ENCODE measurements at places on chromosomes 1 and 21.
A peak's percentile ranks its signal among the peaks of the same experiment; 100 is the strongest.

- DNase-seq, result peak; percentile 81
Measured at GRCh38 chr1:12179111-12179519, 12.3 kb downstream of the TNFRSF1B start.

DNA sequence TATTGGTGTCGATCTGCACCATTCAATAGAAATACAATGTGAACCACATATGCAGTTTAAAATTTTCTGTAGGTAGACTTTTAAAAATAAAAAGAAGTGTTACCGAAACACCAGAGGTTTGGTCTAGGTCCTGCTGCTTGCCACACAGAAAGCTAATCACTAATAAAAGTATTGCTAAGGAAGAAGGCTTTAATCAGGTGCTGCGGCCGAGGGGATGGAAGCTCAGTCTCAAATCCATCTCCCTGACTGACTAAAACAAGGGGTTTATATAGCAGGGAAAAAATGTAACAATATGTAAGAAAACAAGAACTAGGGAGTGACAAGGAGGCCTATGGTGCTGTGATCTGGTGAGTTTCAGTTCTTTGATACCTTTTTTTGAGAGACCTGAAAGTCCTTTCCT lies 99.3 kb downstream of the XPR1 start:
- DNase-seq, result no peak

GRCh38 chr1:215672482-215672881 lies 105.4 kb downstream of the KCTD3 start:
- DNase-seq, result no peak

DNA sequence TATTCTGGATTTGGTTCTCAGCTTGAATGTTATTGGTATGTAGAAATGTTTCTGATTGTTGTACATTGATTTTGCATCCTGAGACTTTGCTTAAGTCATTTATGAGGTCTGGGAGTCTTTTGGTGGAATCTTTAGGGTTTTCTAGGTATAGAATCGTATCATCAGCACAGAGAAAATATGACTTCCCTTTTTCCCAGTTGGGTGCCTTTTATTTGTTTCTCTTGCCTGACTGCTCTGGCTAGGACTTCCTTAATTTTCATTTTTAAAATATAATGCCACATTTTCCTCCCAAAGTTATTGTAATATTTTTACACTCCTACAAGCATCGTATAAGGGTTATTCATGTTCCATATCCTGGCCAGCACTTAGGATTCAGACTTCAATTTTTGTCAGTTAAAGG lies 111.1 kb downstream of the FNBP1L start:
- no peak for DNase-seq

GRCh38 chr1:32208891-32209328 lies at the start of gene DCDC2B:
Gene DCDC2B, plus strand, starts transcription at chr1:32209089. Its CDS starts 5 bp downstream, at chr1:32209094.
- no peak for DNase-seq

DNA sequence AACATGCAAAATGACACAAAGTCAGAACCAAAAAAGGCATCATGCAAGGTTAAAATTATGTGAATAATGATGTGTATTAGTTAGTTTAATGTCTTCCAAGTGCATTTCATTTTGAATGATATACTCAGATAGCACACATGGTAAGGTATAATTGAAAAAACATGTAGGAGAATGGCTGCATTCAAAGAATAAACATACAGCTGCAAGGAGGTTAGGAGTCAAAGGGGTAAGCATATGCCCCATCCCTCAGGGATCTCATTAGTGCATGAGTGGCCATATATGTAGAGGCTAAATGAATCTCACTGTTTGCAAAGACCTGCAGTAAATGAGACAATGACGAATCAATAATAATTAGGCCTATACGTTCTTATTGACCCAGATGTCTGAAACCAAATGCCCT lies 179.7 kb upstream of the HOOK1 start:
- no peak for DNase-seq

GRCh38 chr1:25537153-25537831 lies 6.1 kb upstream of the LDLRAP1 start:
- DNase-seq, result no peak

- DNase-seq, result peak; percentile 13
Measured at GRCh38 chr1:53450225-53450624, 9.0 kb upstream of the DMRTB1 start.

GRCh38 chr1:59482986-59483385 lies 186.1 kb downstream of the FGGY start:
- no peak for DNase-seq

- DNase-seq, result no peak
Measured at GRCh38 chr1:241972703-241973369, 15.3 kb downstream of the BECN2 start.

DNA sequence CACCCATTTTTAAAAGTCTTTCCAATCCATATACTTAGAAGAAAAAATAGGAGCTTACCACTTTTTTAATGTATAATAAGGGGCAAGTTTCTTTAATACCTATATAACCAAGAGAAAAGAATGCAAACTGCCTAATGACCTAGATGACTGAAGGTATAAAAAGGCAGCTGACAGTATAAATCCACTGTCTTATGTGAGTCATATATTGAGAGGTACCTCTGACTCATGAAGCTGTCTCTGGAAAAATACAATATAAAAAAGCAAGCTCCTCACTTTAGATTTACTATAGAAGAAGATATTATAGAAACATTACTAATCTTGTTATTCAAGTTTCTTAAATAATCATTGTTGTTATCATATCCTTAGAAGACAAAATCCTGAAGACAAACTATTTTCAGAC lies 144.2 kb downstream of the VAV3 start:
- no peak for DNase-seq

DNA sequence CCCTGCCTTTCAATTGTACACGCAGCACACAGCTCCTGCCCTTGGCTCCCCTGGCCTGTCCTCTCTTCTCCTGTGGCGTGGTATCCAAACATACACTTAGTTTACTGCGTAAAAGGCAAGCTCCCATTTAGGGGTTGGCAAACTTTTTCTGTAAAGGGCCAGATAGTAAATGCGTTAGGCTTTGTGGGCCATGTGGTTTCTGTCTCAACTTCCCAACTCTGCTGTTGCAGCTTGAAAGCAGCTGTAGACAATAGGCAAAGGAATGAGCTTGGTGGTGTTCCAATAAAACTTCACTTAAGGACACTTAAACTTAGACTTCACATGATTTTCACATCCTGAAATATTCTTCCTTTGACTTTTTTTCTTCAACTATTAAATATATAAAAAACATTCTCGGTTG lies 63.3 kb downstream of the RHOU start:
- no peak for DNase-seq

GRCh38 chr21:29264721-29265120 lies 34.0 kb upstream of the BACH1 start:
- no peak for DNase-seq

GRCh38 chr1:197944485-197944884 lies 27.3 kb downstream of the LHX9 start:
- no peak for DNase-seq

DNA sequence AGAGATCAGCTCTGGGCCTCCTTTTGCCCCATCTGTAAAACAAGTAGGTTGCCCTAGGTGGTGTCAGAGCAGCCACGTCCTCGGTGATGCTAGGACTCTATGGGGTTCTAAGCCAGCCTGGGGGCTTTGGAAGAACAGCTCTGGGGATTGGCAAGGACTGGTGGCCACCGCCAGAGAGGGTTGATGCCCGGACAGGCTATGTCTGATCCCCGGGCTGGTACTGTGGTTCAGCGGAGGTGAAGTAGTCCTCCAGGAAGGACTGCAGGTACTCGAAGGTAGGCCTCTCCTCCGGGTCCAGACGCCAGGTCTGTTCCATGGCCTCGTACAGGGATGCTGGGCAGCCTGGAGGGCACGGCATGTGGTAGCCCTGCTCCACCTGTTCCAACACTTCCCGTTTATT lies 8.8 kb upstream of the AHDC1 start:
- no peak for DNase-seq

DNA sequence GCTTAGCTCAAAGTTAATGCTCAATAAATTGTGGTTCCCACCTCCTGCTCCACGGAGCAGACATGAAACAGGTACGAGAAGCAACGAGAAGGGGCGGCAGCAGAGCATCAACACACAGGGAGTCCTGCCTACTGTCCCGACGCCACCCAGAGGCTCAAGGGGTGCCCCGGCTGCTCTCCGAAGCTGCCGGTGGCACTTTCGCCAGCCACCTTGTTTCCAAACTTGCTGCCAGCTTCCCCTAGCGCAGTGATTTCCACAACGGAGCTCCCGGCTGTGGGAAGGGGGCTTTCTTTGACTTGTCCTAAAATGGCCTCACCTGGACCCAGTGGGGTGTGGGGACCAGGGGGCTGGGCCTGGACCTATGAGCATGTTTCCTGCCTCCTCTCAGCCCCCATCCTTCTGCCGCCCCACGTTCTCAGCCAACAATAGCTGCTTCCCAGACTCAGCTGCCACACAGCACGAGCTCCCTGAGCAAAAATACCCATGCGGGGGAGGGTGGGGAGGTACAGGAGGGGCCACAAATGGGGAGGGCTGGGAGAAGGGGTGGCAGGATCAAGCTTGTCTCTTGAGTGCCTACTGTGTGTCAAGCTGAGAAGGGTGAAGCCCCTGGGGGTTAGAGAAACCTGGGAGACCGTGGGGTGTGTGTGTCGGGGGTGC lies 35.6 kb upstream of the ECE1 start:
- DNase-seq, result no peak

GRCh38 chr1:109714661-109715372 lies 2.8 kb downstream of the GSTM5 start:
- no peak for DNase-seq

GRCh38 chr21:29718081-29718815 lies 221.5 kb downstream of the GRIK1 start:
- no peak for DNase-seq

DNA sequence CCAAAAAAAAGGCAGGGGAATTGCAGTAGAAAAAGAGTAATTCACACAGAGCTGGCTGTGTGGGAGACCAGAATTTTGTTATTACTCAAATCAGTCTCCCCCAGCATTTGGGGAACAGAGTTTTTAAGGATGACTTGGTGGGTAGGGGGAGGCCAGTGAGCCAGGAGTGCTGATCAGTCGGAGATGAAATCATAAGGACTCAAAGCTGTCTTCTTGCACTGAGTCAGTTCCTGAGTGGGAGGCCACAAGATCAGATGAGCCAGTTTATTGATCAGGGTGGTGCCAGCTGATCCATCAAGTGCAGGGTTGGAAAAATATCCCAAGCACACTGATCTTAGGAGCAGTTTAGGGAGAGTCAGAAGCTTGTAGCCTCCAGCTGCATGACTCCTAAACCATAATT lies 23.7 kb upstream of the EDARADD start:
- DNase-seq, result no peak

- no peak for DNase-seq
Measured at GRCh38 chr1:9404117-9404914, 111.6 kb downstream of the SPSB1 start.

- no peak for DNase-seq
Measured at GRCh38 chr1:41672173-41672572, 187.7 kb upstream of the EDN2 start.

DNA sequence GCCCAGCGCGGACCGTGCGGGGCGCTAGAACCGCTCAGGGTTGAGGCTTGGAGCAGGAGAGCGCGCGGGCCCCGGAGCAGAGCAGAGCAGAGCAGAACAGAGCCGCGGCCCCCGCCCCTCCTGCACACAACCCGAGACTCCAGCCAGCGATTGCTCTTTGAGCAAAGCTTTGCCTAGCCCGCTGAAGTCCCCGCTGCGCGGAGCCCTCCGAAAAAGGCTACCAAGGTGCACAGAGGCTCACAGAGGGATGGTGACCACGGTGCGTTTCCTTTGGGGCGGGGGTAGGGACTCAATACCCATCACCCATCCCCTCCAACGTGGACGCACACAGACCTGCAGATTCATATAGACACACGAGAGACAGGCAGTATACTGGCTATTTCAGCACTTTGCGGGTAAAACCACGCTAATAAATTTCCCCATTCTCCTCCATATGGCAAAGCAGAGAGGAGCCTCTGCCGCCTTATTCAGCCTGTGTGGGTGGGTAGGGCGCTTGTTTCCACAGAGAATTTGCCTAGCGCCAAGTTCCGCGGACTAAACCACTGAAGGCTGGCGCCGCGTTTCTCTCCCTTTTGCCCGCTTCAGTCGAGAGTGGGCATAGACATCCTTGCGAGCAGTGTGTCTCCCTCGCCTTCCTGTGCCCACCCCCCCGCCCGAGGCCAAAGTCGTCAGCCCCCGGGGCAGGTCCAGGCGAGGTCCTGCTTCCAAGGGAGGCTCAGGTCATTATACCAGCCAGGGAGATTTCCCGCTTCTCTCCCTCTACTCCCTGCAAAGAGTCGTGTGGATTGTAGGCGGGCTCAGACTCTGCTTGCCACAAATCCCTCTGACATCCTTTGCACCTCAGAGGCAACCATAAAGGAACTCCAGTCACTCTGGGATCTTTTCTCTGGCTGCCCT lies 8.5 kb downstream of the HLX start:
- no peak for DNase-seq

DNA sequence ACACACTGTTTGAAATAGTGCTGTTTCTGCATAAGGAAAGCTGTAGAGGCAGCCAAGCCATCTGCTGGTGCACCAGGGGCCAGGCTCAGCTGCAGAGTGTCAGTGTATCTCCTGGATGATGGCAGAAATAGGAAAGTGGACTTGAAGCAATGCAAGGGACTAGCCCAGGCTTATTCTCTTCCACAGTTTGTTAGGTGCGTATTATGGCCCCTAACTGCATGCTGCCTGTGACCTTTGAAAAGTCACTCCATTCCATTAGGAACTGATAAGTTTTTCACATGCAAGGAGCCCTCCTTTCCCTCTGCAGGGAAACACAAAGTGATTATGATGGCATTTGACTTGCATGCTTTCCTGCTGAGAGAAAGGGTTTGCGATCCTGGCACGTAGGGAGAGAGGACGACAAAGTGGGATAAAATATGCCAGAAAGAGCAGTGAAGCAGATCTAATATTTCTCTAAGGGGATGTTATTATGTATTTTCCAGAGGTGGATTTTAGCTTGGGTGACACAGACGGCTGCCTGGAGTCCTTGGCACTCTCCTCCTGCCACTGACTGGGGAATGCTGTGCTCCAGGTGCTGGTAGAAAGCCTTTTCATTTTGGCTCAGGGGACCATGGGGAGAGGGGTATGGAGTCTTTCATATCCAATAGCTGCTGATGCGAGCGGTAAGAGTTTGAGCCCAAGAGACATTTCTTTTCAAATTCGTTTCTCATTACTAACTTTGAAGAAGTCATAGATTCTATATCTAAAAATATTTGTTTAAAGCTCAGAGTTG lies 402.1 kb upstream of the B3GALT2 start:
- DNase-seq, result no peak

DNA sequence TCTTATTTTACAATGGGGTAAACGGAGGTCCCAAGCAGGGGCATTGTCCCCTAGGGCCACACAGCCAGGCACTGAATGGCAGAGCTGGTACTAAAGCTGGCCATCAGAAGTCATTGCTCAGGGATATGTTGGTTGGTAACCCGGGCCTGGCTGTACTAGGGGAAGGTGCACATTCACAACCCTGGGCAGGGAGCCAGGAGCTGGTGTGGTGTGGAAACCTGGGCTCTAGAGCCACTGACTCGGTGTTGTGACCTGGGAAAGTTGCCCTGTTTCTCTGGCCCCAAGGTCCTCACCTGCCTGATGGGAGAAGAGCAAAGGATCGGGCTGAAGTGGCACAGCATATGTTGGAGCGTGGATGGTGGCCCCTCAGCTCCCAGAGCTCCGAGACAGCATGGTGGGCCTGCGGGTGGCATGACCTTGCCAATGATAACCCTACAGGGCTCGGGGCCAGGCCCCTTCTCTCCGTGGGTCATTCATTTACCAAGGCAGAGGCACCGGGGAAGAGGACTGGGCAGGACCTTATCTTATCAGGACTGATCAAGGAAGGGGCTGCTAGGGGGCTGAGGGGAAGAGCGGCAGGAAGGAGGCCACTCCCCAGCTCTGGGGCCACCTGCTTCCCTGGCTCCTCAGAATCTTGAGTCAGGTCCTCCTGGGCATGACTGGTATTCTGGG lies 274.1 kb downstream of the TRABD2B start:
- no peak for DNase-seq

Data from effector memory CD8-positive, alpha-beta T cell (primary cell).